ENCODE measurements at places on chromosomes 1 and 21.

DNA sequence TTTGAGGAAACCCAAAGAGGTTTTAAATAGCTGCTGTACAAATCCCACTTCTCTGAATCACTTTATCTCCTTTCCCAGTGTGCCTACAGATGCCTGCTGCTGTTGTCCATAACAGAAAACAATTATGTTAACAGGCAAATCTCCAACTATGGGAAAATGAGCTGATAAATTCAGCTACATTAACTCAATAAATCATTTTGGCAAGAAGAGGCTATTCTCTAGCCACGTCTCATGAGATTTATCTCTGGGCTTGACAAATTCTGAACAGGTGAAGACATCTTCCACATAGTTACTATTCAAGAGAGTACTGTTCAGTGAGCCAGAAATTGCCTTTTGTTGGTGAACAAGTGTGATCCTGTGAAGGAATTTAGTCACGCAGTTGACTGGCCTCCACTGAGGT, 327.1 kb upstream of the FMN2 start:
- no peak for DNase-seq

- peak; percentile 26 for DNase-seq
Observed at GRCh38 chr1:39255222-39255621, 50.7 kb downstream of the MACF1 start.

DNA sequence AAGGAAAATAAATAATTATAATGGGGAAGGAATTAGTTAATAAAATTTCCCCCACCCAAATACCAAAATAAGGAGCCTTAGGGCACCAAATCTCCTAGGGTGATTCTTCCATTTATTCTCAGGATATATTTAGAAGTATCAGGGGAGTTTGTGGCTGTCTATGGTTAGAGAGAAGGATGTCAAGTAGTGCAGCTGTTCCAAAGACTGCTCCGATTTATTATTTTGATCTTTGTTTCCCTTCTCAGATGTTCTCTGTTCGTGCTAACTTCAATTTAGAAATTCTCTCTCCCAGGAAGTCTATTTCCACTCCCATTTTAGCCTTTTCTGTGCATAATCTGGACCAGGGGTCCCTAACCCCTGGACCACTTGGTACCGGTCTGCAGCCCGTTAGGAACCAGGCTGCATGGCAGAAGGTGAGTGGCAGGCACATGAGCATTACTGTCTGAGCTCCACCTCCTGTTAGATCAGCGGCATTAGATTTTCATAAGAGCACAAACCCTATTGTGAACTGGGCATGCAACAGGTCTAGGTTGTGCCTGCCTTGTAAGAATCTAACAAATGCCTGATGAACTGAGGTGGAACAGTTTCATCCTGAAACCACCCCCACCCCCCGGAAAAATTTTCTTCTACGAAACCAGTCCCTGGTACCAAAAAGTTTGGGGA, 9.3 kb upstream of the MAST2 start:
- no peak for DNase-seq

GRCh38 chr1:15946571-15947381, 29.1 kb downstream of the ZBTB17 start:
- DNase-seq: no peak

GRCh38 chr1:188433425-188433824, 1604.7 kb downstream of the PLA2G4A start:
- DNase-seq: peak; percentile 70

- no peak for DNase-seq
Observed at GRCh38 chr1:20344738-20345137, 54.1 kb downstream of the VWA5B1 start.

DNA sequence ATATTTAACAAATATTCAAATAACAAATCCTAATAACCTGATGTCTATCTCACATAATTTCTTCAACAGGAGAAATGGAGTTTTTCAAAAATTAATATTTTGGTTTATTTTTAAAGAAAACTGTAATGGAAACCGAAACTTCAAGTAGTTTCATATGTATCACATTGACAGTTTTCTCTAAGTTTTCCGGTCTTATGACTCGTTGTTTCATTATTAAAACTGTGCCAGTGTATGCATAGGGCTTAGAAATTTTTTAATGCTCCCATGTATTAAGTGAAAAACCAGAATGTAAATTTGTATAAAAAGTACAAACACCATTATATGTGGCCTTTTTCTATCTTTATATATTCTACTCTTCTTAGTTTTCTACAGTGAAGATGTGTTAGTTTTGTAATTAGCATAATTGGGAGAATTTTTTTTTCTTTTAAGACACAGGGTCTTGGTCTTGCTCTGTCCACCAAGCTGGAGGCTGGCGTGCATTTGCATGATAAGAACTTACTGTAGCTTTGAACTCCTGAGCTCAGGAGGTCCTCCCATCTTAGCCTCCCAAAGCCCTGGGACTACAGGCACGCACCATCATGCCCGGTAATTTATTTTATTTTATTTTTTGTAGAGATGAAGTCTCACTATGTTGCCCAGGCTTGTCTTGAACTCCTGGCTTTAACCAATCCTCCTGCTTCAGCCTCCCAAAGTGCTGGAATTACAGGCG, 43.9 kb upstream of the SAMSN1 start:
- no peak for DNase-seq

GRCh38 chr1:62311473-62311943, 7.7 kb downstream of the KANK4 start:
- no peak for DNase-seq

GRCh38 chr1:203733009-203733863, 31.7 kb upstream of the LAX1 start:
- no peak for DNase-seq

DNA sequence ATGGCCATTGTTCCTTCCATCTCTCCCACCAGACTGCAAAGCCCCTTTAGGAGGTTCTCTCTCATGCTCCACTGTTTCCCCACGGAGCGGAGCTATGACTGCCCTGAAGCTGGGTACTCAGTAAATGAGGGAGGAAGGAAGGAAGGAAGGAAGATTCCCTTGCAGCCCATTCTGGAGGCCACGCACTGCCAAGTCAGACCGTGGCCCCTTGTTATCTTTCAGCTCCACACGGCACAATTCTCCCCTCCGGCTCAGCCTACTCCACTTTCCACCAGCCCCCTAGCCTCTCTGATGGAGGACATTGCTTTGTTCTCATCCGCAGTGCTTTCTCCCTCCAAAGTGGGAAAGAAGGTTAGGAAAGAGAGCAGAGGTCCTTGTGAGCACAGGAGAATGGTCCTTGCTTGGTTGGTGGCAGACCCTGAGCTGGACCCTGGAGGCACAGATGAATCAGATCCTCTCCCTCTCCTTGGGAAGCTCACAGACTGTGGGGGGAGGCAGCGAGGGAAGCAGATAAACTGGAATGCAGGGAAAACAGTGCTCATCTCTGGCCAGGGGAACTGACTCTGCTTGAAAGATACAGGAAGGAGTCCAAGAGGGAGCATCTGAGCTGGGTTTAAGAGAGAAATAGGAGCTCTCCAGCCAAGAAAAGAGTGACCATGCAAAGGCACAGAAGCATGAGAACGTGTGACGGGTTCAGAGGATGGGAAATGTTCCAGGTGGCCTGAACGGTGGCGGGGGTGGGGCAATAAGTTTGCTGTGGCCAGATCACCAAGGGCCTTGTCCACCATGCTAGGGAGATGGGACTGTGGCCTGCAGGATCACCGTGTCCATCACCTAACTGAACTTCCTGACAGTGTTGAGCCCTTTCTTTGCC, 52.6 kb downstream of the GLIS1 start:
- DNase-seq: peak; percentile 28

- DNase-seq: no peak
Observed at GRCh38 chr21:42847726-42848125, 31.6 kb downstream of the WDR4 start.

GRCh38 chr1:14607295-14607694, 8.8 kb downstream of the KAZN start:
- DNase-seq: no peak

DNA sequence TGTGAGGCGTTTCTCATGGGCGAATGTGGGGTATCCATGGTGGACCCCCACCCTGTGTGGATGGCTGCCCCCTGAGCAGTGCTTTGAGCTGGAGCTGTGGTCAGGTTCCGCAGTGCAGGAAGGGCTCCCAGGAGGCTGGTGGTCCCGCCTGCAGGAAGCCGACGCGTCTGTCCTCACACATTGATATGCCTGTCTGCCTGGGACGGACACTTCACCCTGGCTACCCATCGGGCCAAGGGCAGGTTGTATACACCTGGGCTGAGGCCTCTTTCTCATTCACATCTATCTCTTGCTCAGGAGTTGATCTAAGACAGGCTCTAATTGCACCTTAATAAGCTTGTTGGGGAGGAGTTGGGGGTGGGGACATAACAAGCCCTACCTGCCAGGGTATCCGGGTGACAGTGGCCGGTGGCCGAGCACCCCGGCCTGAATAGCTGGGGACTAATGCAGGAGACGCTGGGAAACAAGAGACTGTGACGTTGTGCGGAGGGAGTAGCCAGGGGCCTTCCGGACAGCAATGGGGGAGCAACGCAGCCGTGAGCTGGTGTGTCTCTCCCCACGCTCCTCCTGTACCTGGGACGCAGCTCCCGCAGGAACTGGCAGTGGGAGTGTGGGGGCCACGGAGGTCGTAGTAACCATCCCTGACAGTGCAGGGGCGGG, 21.7 kb downstream of the PDXK start:
- peak; percentile 44 for DNase-seq

DNA sequence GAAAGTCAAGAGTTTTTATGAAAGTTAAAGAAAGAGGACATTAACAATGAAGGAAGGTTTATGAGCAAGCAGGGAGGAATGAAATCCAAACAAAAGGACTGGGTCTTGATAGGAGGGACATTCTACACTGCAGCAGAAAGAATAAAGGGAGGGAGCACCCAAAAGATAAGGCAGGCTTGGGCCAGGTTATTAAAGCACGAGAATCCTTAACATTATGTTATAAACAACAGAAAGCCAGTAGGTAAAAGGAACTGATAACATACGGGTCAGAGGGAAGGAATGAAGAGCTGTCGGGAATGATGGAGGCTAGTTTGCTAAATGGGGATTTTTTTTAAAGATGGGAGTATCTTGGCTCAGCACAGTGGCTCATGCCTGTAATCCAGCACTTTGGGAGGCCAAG, 19.4 kb downstream of the LPGAT1 start:
- no peak for DNase-seq

- DNase-seq: no peak
Observed at GRCh38 chr1:56413671-56414199, 165.6 kb downstream of the PLPP3 start.

GRCh38 chr1:24107462-24108138, 4.3 kb downstream of the MYOM3 start:
- DNase-seq: no peak

DNA sequence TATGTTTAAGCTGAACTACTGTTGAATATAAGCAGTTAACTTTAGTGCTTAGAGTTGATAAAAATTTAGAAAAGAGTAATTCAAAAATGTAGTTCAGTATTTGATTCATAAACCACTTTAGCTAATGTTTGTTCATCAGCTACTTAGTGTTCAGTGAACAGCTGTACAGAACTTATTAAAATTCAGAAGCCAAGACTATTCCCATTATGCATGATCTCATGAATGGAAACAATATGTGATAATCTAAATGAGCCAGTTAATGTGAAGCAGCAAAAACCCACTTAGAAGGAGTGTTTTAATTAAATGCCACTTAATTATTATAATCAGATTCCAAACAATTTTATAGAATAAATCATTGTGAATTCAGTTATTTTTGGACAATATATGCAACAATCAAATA, 92.9 kb upstream of the NEGR1 start:
- DNase-seq: no peak

- no peak for DNase-seq
Observed at GRCh38 chr1:229295745-229296144, 24.8 kb downstream of the RAB4A start.

- peak; percentile 92 for DNase-seq
Observed at GRCh38 chr21:29217818-29218291, 80.9 kb upstream of the BACH1 start.

DNA sequence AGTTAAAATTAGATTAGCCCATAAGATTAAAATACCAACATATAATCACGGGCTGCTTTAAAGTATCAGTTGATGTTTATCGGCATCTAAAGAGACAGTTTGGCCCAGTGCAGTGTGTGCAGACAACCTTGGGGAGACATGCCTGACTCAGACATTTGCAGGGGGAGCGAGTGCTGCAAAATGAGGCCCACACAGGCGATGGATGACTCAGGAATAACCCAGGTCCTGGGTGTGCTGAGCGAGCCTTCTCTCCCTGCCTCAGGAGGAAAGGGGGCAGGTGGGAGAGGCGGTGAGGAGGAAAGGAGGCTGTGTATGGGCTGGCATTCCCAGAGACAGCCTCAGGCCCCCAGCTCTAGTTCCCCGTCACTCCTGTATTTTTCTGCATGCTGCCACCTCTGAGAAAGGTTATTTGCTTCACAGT, 9.0 kb downstream of the SLC9A1 start:
- peak; percentile 91 for DNase-seq
